ENCODE measurements at places on chromosomes 5 and 9.

GRCh38 chr5:176447591-176447977 is 601 bp upstream of the FAF2 start:
- DNase-seq = peak; percentile 52

GRCh38 chr5:149380466-149381121 is 1.5 kb upstream of the IL17B start:
- no peak for DNase-seq

DNA sequence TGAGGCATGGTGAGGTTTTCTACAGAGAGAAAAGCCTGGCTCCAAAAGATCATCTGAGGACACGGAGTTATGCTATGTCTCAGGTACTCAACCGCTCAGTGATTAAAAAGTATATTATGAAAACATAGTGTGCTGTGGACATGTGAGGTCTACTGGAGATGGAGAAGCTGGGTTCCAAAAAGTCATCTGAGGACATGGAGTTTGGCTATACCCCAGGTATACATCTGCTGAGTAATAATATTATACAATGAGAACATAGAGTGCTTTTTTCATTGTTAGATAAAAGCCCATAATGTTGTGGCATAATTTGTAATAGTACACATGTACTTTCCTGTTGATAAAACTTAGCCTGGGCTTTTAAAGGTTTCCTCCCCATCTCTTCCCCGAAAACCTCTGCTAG is 70.7 kb upstream of the SHISAL2B start:
- DNase-seq = no peak

DNA sequence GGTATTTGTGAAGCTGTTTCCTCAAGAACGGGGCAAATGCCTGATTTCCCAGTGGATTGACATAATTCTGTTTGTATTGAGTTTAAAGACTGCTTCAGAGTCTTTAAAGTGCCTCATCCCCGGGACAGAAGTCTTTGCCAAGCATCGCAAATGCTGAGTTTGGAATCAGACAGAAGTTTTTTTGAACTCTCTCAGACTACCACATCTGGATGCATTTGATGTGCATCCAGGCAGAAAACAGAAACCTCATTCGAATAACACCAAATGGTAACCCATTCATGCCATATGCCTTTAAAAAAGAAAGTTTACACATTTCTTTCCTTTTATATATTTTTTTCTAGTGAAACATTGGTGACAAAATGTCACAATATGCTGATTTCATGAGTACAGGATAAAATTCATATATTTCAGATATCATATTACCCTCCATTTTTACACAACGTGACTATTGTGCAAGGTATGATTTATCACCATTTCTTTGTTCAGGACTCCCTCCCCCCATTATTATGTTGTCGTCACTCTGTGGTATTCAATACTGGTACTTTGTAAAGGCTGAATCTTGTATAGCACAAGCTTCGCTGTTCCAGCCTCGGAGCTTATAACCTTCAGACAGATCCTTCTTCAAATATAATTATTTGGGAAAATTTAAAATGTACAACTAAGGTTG is 91.1 kb downstream of the ZNF608 start:
- DNase-seq = no peak

- DNase-seq = no peak
These were observed 75.1 kb downstream of the HSD17B4 start for GRCh38 chr5:119527351-119527750.

GRCh38 chr5:132256783-132257130 is 739 bp upstream of the PDLIM4 start:
- no peak for DNase-seq

DNA sequence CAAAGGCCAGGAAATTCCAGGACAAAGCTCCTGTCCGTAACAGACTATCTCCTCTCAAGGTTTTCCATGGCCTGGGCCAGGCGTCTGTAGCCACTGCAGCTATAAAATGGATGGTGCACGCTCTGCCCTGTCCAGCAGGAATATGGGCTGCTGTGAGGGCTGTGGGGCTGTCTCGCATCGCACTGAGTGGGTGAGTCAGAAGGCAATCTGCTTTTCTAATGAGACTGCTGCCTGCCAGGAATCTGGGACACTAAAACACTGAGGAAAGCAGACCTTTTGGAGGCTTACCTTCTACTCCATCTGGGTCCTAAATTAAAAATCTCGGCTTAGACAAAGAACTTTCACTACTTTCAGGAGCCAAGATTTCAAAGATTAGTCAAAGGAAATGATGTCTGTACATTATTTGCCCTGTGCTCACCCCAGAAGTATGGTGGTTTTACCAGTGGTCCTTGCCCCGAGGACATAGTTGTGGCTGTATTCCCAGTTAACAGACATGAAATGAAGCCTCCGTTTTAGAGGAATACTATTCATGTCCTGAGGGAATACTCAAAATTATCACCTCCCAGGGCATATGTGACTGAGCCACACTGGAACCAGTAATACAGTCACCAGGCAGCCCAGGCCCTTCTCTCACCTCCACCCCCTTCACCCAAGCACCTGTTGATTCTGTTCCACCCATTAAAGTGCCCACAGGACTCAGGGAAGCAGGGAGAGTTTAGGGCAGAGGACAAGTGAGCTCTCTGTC is 56.4 kb downstream of the PFDN1 start:
- DNase-seq = no peak

- no peak for DNase-seq
These were observed 386.0 kb downstream of the CHSY3 start for GRCh38 chr5:130290219-130290618.

- no peak for DNase-seq
These were observed 1068.7 kb downstream of the CDH12 start for GRCh38 chr5:21784487-21784886.

DNA sequence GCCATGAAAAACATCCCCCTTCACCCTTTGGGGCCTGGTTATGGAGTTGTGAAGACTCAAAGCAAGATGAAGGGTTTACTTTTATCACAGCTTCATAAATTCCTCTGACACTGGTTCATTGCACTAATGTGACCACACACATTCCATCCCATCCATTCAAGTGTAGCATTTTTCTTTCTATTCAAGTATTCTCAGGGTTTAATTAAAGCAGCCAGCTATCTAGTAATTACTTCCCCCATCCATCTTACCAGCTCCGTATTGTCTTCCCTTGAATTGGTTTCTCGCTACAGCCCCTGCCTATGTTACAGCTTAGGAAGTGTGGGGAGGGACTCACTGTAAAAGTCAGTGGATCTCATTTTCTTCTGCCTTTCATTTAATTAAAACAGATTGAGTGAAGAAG is 387.0 kb upstream of the RFX3 start:
- no peak for DNase-seq

DNA sequence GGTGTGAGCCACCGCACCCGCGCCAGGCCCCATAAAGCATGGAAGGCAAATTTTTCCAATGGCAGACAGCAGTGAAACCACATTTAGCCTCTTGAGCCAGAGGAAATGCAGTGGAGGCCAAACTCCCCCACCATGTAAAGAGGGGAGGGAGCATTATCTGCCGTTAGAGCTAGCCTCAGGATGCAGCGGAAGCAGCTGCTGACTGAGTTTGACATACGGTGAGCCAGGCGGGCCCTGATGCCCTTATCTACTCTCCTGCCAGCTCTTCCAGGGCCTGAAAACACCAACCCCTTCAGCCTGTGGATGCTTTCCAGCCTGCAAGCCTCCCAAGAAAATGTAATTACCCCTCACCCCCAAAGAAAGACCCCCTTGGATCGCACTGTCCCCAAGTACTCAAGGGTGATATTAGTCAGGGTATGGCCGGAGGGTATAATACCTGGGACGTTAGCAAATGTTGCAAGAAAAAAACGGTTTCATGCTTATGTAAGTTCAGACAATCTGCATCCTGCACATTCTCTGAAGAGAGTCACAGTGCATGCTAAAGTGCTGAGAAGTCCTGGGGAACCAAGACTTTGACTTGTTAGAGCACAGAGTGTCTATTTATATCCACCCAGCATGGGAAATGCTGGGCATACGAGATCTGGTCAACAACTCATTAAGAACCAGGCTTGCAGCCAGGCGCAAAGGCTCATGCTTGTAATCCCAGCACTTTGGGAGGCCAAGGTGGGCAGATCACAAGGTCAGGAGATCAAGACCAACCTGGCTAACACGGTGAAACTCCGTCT is 11.3 kb upstream of the GGTA1 start:
- no peak for DNase-seq

DNA sequence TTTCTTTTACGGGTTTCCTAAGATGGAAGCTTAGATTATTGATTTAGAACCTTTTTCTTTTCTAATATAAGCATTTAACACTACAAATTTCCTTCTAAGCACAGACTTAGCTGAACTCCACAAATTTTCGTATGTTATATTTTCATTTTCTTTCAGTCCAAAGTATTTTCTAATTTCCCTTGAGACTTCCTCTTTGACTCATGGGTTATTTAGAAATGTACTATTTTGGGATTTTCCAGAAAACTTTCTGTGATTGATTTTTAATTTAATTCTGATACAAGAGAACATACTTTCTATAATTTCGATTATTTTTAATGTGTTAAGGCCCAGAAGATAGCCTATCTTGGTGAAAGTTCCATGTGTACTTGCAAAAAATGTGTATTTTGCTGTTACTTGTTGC is 19.7 kb upstream of the TBCA start:
- no peak for DNase-seq

DNA sequence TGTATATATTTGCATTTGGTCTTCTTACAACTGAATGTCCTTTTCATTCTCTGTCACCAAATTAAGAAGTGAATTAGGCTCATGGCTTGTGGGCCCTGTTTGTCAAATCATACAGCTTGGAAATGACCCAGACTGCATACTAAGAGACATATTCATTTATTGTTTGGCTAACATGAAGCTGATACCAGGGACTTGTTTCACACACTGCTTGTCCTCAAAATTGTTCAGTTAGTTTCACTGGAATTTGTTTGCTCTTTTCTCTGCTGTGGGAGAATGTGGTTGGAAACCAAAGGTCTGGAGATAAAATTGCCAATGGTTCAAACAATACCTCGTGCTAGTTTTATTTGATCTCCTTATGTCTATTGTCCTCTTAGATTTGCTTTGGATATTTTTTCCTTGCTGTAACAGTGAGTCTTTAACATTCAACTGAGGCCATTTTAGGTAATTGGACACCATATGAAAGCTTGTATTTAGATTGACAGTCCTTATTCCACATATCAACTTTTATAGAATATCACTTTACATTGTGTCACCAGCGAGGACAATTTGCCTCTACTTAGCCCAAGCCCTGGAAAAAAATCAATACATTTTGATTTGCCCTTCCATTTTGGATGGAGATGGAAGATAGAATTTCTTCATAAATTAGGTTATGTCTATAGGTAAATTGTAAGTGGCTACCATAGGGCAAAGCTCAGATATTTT is 144.3 kb upstream of the MTAP start:
- no peak for DNase-seq

DNA sequence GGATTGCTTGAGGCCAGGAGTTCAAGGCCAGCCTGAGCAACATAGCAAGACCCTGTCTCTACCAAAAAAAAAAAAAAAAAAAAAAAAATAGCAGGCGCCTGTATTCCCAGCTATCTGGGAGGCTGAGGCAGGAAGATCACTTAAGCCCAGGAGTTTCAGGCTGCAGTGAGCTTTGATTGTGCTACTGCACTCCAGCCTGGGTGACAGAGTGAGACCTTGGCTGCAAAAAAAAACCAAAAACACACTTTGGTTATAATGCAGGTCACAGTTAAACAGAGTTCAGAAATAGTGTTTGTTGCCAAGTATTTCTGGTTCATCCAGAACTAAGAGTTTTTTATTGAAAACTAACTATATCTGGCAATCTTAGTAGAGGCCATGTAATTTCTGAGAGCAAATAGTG is 24.1 kb upstream of the IL6ST start:
- no peak for DNase-seq

Measured in NCI-H748 treated with DMSO at 0.1 percent for 48 hours (cell line).